ENCODE measurements at places on chromosomes 5 and 9.

DNA sequence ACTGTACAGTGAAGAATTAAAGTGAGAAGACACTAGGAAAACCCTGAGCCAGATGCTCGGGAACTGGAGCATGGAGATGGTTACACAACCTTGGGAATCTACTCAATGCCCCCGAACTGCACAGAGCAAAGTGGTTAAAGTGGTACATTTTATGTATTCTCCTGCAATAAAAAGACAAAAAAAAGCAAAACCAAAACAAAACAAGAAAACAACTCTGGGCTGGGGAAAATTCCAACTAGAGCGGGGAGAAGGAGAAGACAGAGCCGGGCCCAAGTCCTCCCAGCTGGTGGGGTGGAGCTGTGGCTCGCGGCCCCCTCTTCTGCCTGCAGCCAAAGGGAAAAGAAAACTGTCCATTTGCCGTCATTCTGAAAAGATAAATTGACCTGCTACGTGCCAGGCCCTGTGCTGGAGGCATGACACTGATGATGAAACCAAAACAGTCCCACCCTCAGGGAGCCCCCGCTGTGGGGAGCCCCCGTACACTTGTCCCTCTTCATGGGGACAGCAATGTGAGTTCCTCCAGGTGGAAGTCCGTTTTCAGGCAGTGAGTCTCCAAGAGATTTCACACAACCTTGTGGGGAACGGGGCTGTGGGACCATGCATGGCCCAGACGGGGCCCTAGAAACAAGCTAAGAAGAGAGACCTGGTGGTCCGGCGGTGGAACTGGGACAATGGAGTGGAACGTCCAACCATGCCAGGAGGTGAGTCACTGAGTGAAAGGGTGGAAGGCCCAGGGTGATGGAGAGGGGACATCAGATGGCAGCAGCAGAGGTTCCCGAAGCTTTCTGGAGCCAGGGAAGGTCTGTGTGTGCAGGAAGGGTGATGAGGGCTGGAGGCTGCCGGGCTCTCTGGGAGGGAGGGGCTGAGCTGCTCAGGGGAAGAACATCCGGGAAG, 114.8 kb upstream of the COL5A1 start:
- no peak for DNase-seq

DNA sequence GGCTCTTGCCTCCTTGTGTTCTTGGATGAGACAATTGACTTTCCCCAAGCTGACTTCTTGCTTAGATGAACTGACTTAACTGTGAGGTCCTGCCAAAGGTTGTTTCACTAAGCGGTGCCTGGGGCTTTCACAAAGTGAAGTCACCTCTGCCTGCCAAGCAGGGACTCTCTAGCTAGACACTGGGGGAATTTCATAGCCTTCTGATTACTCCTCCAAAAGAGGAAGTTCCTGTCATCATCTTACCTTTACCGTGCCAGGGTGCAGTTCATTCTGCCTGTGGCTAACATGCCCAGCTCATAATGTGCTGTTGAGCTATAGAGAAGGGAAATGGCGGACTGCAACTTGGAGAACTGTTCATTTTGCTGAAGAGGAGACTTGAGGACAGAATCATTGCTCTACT, 472.0 kb upstream of the WWC1 start:
- DNase-seq = no peak

GRCh38 chr5:180018347-180019060, 53.1 kb downstream of the RNF130 start:
- no peak for DNase-seq

DNA sequence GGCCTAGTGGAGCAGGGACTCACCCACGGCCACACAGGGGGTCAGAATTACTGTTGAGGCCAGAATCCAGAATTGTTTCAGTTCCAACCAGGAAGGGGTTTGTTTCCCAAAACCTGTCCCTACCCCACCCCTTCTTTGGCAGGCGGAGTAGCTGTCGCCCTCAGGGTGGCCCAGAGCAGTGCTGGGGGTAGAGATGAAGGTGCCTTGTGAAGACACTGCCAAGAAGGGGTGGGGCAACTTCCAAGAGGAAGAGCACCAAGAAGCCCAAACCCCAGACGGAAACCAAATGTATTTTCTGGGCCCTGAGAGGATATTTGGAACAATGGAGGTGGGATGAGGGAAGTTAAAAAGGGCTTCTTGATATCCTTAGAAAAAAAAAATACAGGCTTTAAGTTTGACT, 11.4 kb upstream of the NDST1 start:
- no peak for DNase-seq

DNA sequence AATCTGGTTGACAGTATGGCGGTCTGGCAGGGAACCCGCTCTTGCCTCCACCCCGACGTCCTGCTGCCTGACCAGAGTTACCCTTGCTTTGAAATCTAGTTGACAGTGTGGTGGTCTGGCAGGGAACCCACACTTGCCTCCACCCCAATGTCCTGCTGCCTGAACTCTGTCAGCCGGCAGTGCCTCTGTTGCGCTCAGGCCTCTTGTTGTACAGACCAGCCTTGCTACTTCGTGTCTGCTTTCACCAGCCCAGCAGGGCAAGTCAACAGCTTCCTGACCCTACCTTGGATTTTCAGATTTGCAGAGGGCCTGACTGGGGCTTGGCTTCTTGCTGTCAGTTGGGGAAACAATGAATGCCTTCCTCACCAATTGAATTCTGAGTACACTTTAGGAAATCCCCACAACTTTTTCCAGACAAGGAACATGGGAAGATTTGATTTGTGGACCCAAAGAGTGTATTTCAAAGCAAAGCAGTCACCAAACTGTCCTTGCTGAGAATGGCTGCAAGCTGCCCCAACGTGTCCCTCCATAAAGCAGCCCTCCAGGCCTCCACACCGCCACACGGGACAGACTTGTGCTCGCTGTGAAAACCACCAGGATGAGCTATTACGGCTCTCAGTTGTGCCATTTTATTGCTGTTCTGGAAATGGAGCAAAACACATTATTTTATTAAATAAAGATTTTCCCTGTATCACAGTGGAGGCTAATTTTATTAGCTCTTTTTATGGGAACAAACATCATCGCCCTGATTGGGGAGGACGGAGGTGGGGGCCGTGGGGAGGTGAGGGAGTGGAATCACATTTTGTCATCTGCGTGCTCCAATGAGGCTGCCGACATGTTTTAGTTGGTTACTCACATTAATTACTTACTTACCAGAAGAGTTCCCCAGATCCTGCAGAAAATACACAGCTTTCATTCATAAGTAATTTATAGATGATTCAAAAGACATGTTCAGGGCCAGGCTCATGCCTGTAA, 189.3 kb downstream of the AOPEP start:
- DNase-seq = peak; percentile 38

DNA sequence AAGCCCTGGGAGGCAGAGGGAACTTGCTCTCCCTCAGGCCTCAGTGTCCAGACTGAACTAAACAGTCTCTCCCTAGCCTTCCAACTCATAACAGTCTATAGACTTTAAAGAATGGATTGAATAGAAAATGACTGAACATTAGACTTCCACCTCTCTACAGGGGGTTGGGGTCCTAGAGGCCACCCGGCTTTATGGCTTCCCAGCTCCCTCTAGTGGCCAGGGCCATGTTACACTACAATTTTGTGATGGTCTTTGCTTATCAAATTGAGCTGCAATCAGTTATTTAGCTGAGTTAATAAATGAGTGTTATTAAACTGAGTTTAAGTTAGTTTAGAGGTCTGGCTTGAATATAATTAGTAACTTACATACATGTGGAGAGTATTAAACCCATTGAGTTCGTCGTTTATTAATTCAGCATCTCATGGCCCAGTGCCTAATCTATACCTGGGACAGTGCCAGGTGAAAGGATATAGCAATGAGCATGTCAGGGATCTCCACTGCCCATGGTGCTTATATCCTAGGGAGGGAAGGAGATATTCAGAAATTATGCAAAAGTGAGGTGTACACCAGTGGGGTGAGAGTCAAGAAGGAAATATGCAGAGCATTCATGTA, 105.2 kb downstream of the SH3TC2 start:
- peak; percentile 73 for DNase-seq

- DNase-seq = no peak
These were observed 6.2 kb downstream of the TENT4A start for GRCh38 chr5:6719417-6719816.

GRCh38 chr5:9468060-9468388, 77.9 kb downstream of the SEMA5A start:
- DNase-seq = no peak

DNA sequence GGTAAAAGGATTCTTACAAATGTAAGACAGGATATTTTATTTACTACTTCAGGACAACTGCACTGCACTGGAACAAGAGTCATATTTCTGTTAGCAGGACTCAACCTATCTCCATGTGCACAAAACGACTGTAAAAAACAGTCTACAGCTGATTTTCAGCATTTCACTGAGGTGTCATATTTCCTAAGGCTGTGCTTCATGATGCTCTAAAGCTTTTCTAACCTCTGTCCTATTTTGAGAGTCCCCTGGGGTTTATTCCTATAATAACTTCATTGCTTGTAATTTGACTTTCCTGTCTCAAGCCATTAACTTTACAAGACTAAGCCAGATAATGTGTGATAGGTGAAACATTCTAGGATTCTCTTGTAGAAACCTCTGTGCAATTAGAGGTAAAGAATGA, 472.3 kb downstream of the HINT1 start:
- DNase-seq = no peak

GRCh38 chr9:94855903-94856302, 129.4 kb downstream of the AOPEP start:
- no peak for DNase-seq

DNA sequence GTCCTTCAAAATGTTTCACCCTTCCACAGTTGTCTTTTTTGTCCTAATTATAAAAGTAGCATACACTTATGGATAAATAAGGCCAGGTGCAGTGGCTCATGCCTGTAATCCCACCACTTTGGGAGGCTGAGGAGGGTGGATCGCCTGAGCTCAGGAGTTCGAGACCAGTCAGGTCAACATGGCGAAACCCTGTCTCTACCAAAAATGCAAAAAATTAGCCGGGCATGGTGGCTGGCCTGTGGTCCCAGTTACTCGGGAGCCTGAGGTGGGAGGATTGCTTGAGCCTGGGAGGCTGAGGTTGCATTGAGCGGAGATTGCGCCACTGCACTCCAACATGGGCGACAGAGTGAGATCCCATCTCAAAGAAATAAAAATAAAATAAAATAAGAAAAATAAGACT, 1.6 kb downstream of the C5orf52 start:
- no peak for DNase-seq

DNA sequence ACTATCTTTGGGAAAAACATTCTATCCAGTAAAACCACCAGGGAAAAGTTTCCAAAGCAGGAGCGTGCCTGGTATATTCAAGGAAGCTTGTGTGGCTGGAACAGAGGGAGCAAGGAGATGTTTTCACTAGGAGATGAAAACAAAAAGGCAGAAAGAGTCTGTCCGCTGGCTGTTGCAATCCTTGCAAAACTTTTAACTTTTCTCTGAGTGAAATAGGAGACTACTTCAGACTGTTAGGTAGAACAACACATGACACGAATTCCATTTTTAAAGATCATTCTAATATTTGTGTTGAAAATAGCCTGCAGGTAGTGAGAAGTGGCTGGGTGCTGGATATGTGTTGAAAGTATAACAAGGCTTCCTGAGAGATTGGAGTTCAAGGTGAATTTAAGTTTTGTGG, 69.5 kb downstream of the PRR16 start:
- DNase-seq = no peak

- DNase-seq = no peak
These were observed 1243.4 kb downstream of the MAT2B start for GRCh38 chr5:164748861-164749260.

DNA sequence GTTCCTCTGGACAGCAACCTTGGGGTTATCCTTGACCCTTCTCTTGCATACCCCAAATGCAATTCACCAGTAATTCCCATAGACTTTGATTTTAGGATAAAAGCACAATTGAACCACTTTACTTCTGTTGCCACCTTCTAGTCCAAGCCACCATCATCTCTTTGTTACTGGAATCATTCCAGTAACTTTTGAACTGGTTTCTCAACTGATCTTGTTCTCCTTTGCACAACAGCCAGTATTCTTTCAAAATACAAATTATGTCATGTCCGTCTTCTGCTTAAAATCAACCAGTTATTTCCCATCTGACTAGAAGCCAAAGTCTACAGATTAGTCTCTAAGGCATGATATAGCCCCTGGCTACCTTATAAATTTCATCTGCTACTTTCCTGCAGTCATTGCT, 21.4 kb downstream of the SLC25A46 start:
- no peak for DNase-seq

DNA sequence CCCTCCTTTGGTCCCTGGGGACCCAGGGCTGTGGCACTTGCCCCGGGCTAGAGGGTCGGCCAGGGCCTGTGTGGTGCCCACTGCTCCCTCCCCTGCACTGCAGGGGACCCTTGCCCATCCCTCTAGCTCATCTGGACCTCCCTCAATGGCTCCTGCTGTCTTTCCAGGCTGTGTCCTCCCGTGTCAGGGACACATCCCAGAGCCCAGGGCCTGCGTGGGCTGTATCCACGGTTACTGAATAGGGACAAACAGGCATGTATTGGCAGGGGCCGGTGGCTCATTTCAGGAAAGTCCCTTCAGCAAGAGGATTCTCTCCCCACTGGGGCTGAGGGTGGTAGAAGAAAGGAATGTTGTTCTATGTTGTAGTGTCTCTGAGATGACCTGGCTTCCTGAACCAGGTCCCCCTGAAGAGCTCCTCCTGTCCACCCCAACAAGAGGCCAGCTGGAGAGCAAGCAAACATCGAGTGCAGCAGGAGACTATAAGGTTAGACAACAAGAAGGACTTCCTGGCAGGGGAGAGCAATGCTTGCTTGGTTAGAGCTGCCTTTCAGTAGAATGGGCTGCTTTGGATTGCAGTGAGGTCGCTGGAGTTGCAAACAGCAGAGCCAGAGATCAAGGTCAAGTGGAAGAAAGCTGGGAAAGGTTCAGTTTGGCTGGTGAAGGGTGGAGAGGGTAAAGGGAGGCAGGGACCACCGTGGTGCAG, 1.0 kb upstream of the CRB2 start:
- no peak for DNase-seq

- no peak for DNase-seq
These were observed 127.6 kb upstream of the CYLC2 start for GRCh38 chr9:102867488-102867887.

DNA sequence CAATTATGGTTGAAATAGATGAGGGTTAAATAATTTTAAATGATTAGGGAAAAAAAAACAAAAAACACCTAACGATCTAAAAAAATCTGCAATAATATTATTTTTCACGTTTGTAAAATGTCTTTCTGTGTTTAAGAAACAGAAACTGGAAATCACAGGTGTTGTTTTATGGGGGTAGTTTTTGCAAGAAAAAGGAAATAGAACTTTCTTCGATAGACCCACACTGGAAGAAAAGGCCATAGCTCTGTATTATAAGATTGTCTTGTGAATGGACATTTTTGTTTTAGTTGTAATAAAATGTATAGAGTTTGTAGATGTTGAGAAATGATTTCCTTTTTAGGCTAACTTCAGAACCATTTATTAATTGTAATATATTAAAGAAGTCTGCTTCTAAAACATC, 5.5 kb downstream of the CSNK1G3 start:
- no peak for DNase-seq

GRCh38 chr5:132663771-132664695, 6.1 kb downstream of the IL13 start:
- DNase-seq = no peak

- DNase-seq = no peak
These were observed 117.8 kb downstream of the TLR4 start for GRCh38 chr9:117821954-117822353.

DNA sequence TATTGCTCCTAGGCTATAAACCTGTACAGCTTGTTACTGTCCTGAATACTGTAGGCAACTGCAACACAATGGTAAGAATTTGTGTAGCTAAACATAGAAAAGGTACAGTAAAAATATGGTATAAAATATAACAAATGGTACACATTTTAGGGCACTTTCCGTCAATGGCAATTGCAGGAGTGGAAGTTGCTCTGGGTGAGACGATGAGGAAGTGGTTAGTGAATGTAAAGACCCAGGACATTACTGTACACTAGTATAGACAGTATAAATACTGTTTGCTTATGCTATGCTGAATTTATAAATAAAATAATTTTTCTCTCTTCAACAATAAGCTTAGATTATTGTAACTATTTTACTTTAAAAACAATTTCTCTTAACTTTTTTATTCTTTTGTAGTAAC, 15.6 kb upstream of the ADRB2 start:
- DNase-seq = no peak
